ENCODE measurements at places on chromosomes 5 and 9.

GRCh38 chr9:109378316-109378715, 57.5 kb upstream of the EPB41L4B start:
- no peak for DNase-seq

DNA sequence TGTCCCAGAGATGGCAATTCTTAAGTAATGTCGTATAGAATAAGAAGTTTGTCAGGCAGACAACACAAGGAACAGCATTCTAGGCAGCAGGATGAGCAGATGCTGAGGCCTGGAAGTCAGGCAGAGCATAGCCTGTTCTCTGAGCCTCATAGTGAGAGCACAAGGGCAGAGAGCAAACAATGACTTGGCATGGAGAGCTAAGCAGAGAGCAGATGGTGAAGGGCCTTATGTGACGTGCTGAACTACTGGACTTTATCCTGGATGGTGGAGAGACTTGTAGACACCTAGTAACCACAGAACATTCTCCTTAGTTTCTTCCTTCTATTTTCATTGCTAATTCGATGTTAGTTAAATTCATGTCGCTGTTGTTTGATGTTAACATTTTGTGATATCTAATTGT, 60.1 kb downstream of the KCTD16 start:
- peak; percentile 17 for DNase-seq

GRCh38 chr9:137429974-137430722, 7.0 kb downstream of the NOXA1 start:
- peak; percentile 68 for DNase-seq

DNA sequence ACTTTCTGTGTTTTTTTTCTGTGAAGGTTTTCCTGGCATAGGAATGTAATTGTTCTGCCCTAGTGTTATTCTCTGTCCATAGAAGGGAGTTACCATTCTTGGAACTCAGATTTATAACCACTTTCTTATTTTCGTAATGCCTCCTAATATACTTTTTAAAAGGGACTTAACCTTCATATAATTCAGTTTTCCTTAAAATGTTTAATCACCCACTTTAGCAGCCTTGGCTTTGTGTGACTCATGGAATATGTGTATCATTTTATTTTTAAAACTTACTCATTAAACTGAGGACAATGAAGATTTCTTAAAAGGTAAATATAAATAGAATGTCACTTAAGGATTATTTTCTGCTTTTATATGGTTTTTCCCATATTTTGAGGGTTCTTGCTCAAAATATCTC, 50.0 kb downstream of the RAI14 start:
- no peak for DNase-seq

Data from colonic mucosa (tissue), 4 donors.